ENCODE measurements at places on chromosomes 11 and 22.
A peak's percentile ranks its signal among the peaks of the same experiment; 100 is the strongest.

- no peak for DNase-seq
Measured at GRCh38 chr11:118076754-118077281, at the start of gene TMPRSS4. Gene TMPRSS4 (plus strand): TSS chr11:118077078. CDS start chr11:118077303, 225 bp downstream.

- no peak for DNase-seq
Measured at GRCh38 chr11:12235553-12235946, 125.2 kb downstream of the MICAL2 start.

GRCh38 chr22:36257308-36257707 is 4.4 kb downstream of the APOL1 start:
- DNase-seq, result no peak

DNA sequence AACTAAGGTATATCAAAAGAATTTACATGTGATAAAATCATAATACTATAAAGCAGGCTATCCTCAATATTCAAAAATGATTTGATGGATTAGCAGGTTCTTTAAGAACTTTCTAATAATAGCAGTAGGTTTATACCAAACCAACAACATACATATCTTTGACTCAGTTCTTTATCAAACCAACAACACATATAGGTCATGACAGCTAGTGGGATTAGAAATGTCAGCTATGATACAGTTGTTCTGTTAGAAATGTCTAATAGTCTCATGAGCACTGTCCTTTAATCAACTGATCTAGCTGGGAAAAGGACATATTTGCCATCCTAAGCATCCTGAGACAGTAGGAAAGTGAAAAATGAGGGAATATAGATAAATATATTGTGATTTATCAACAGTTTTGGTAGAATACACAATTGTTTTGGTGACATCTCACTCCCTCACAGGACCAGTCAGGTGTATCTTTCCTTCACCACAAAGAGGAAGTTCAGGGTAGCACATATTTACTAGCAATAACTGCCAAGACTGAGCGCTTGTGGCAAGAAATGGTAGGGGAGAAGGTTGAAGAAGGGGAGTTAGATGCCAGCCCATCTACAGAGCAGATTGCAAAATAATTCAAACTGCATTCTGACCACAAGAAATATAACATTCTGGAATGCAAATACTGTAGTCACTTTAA is 90.8 kb upstream of the APOA1 start:
- DNase-seq, result peak; percentile 93

GRCh38 chr11:41982975-41983374 is 523.5 kb upstream of the LRRC4C start:
- DNase-seq, result no peak

GRCh38 chr22:42974223-42974622 is 40.7 kb downstream of the PACSIN2 start:
- no peak for DNase-seq

- peak; percentile 3 for DNase-seq
Measured at GRCh38 chr11:29256580-29256979, 760.2 kb downstream of the KCNA4 start.

GRCh38 chr11:44923115-44923514 is 27.6 kb downstream of the TP53I11 start:
- DNase-seq, result no peak

DNA sequence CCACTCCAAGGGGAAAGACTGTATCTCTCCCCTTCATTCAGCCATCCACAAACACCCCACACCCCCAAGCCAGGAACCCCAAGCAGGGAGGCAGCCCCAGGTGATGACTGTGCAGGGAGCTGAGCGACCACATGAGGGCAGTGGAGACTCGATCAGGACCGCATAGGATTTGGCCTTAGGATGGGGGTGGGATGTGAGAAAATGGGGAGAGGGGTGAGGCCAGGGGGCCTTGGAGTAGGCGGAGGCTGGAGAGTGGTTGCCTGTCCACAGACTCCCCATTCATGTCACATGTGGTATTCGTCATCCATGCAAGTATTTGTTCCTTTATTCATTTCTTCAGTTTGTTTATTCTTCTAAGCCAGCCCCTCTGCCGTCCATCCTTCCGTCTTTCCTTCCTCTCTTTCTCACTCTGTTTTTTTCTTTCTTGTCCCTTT is 2.7 kb upstream of the RHOD start:
- DNase-seq, result peak; percentile 62
